SJSA1 (cell line): ENCODE measurements at places on chromosomes 2 and 18.

GRCh38 chr2:112160283-112161250 lies 22.4 kb downstream of the FBLN7 start:
- no peak for DNase-seq
- peaks cover under 1% of the 10 kb centered on the region; the same call in 1 of the 2 replicates for H3K27me3 ChIP-seq
- no peak overlapping the region for H3K27ac ChIP-seq

DNA sequence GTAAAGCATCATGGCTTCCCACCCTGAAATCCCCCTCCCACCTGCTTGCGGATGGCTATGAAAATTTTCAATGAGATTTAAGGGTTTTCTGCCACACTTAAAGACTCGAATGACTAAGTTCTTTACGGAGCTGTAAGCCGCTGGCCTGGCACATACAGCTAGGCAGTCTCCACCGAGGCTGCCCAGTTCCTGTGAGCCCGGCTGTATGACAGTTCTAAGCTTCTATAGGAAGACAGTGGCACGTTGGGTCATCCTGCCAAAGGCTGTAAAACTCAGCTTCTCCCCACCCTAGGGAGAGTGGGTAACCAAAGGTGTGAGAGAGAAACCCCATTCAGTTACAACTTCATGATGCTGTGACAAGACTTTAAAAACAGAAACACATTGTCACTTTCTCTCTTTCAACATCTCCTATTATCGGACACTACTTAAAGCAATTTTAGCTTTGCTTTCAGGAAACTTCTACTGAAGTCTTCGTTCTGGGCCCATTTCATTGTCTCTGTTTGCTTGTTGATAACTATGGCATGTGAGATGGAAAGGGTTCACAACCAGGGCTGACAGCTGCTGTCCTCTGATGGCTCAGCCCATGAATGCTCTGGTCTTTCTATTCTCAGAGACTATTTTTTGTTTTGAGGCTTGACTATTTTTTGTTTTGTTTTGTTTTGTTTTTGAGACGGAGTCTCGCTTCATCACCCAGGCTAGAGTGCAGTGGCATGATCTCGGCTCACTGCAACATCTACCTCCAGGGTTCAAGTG lies 7.1 kb downstream of the CASP8 start:
- H3K4me1 ChIP-seq, result no peaks in the 10 kb centered on the region
- no peak overlapping the region for H3K4me3 ChIP-seq
- DNase-seq, result no peak

GRCh38 chr2:59824314-59824713 lies 729.1 kb downstream of the BCL11A start:
- H3K36me3 ChIP-seq, result no peaks in the 10 kb centered on the region
- H3K27ac ChIP-seq, result no peak overlapping the region
- no peaks in the 10 kb centered on the region for H3K4me1 ChIP-seq
- H3K4me3 ChIP-seq, result no peak overlapping the region

DNA sequence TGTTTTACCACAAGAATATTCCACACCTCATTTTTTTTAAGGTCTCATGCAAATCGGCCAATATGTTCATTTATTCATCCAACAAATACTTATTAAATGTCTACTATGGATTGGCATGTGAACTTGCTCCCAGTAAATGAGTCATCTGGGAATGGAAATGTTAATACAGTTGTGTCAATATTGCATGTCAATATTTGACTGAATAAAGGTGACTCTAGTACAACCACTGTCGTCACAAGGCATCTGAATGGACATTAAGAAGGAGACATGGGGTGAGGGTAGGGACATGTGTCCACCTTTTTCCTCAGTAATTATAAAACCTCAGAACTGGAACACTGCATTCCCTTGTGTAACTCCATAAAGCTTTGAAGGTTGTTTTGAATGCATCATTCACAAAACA lies 365.4 kb downstream of the ADCYAP1 start:
- DNase-seq, result no peak
- H3K27ac ChIP-seq, result no peak overlapping the region
- no peaks in the 10 kb centered on the region for H3K4me1 ChIP-seq
- H3K27me3 ChIP-seq, result no peaks in the 10 kb centered on the region

DNA sequence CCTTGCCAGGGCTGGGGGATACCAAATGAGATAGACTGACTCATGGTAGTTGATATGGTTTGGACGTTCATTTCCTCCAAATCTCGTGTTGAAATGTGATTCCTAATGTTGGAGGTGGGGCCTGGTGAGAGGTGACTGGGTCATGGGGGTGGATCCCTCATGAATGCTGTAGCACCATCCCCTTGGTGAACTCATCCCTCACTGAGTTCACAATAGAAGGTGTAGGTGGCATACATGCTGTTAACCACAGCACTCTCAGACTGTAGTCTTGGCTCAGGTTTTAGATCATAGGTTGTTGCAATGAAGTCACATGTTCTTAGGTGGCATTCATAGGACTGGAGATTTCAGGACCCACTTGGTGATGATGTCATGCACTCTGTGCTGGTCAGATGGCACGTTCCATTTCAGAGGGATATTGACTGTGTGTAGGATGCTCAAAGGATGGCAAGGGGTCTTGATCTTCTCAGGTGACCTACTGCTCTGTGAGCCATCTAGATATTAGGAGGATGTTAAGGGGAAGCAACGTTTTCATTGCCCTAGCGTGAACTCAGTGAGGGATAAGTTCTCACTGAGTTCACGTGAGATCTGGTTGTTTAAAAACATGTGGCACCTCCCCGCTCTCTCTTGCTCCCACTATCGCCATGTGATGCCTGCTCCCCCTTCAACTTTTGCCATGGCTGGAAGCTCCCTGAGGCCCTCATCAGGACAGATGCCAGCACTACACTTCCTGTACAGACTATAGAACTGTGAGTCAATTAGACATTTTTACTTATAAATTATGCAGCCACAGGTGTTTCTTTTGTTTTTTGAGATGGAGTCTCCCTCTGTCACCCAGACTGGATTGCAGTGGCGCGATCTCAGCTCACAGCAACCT lies 73.8 kb upstream of the ACAA2 start:
- DNase-seq, result no peak
- no peak overlapping the region for H3K27ac ChIP-seq
- H3K36me3 ChIP-seq, result no peaks in the 10 kb centered on the region
- H3K4me3 ChIP-seq, result no peak overlapping the region
- peaks cover 23% of the 10 kb centered on the region for H3K4me1 ChIP-seq
- H3K27me3 ChIP-seq, result no peaks in the 10 kb centered on the region

- H3K27ac ChIP-seq, result no peak overlapping the region
- no peaks in the 10 kb centered on the region for H3K4me1 ChIP-seq
- no peak for DNase-seq
- no peak overlapping the region for H3K4me3 ChIP-seq
- H3K27me3 ChIP-seq, result no peaks in the 10 kb centered on the region
- peaks cover under 1% of the 10 kb centered on the region; the same call in 1 of the 2 replicates for H3K36me3 ChIP-seq
Observed at GRCh38 chr2:203510941-203511305, 24.2 kb downstream of the RAPH1 start.

DNA sequence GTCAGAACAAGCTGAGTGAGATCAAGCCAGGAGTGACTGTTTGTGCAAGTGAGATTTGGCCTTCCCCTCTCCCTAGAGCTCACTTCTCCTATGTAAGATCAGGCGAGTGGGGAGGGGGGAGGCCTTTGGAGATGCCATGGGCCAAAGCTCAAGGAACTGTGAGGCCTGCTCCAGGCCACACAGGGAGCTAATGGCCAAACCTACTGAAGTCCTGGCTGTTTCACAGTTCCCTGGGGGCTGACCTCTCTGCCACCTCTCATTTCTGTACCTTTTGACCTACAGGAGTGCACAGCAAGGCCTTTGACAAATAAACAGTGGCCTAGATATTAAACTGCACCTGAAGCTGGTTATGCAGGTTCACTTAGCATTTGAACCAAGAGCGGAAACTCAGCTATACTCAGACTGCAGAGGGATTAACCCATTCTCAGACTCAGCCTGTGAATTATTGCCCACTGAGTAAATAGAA lies 235.0 kb upstream of the NT5C1B start:
- no peak overlapping the region for H3K27ac ChIP-seq
- H3K4me3 ChIP-seq, result no peak overlapping the region
- no peaks in the 10 kb centered on the region for H3K27me3 ChIP-seq
- H3K36me3 ChIP-seq, result no peaks in the 10 kb centered on the region
- H3K4me1 ChIP-seq, result 0 out of 2 replicates have a peak, but pooled peaks cover 2% of the 10 kb centered on the region

- no peak overlapping the region for H3K27ac ChIP-seq
- no peak for DNase-seq
Observed at GRCh38 chr18:12048827-12049175, 44.8 kb upstream of the ANKRD62 start.

GRCh38 chr18:79871481-79872091 lies 73.8 kb downstream of the KCNG2 start:
- H3K4me1 ChIP-seq, result no peaks in the 10 kb centered on the region
- DNase-seq, result no peak
- H3K4me3 ChIP-seq, result no peak overlapping the region
- H3K27me3 ChIP-seq, result no peaks in the 10 kb centered on the region
- H3K36me3 ChIP-seq, result no peaks in the 10 kb centered on the region

- no peak overlapping the region for H3K27ac ChIP-seq
- no peaks in the 10 kb centered on the region for H3K27me3 ChIP-seq
- no peaks in the 10 kb centered on the region for H3K36me3 ChIP-seq
- H3K4me3 ChIP-seq, result no peak overlapping the region
Observed at GRCh38 chr2:68766376-68766845, 31.8 kb downstream of the ARHGAP25 start.

GRCh38 chr2:219737270-219737691 lies 109.9 kb downstream of the SLC4A3 start:
- H3K4me3 ChIP-seq, result no peak overlapping the region
- no peak for DNase-seq
- no peak overlapping the region for H3K27ac ChIP-seq
- no peaks in the 10 kb centered on the region for H3K36me3 ChIP-seq
- no peaks in the 10 kb centered on the region for H3K4me1 ChIP-seq

GRCh38 chr2:68279691-68280090 lies 27.4 kb upstream of the PPP3R1 start:
- H3K4me1 ChIP-seq, result no peaks in the 10 kb centered on the region
- H3K4me3 ChIP-seq, result no peak overlapping the region
- DNase-seq, result no peak
- H3K27me3 ChIP-seq, result peaks cover 6% of the 10 kb centered on the region

DNA sequence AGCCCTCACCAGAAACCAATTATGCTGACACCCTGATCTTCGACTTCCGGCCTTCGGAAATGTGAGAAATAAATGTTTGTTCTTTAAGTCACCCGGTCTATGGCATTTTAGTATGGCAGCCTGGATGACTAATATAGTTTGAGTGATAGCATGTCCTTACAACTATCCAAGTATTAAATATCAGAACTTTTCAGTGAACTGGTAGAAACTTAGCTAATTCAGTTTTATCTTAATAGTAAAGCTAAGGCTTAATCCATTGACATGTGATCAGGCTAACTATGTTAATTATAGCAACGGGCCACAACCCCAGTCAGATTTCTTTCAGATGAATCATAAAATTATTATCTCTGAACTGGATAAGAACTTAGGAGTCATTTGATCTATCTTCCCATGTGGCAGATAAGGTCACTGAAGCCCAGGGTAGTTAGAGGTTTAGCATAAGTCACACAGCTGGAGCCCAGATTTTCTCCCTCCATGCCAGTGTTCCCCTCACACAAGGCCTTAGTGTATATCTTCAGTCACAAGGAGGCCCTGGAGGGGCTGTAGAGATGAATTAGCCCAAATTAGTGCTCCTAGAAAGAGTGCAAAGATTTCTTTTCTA lies 40.7 kb upstream of the UPP2 start:
- H3K27me3 ChIP-seq, result no peaks in the 10 kb centered on the region
- H3K4me3 ChIP-seq, result no peak overlapping the region
- no peak overlapping the region for H3K27ac ChIP-seq
- no peak for DNase-seq

GRCh38 chr2:1632002-1632348 lies 112.3 kb downstream of the PXDN start:
- peak; percentile 89 for DNase-seq
- H3K4me1 ChIP-seq, result peaks cover 65% of the 10 kb centered on the region
- peaks cover 67% of the 10 kb centered on the region for H3K36me3 ChIP-seq
- H3K27ac ChIP-seq, result peak overlapping the region; percentile 96

- H3K4me1 ChIP-seq, result 0 out of 2 replicates have a peak, but pooled peaks cover 5% of the 10 kb centered on the region
- H3K36me3 ChIP-seq, result no peaks in the 10 kb centered on the region
- no peak for DNase-seq
- no peaks in the 10 kb centered on the region for H3K27me3 ChIP-seq
- no peak overlapping the region for H3K27ac ChIP-seq
Observed at GRCh38 chr2:191959209-191959608, 112.3 kb upstream of the CAVIN2 start.

DNA sequence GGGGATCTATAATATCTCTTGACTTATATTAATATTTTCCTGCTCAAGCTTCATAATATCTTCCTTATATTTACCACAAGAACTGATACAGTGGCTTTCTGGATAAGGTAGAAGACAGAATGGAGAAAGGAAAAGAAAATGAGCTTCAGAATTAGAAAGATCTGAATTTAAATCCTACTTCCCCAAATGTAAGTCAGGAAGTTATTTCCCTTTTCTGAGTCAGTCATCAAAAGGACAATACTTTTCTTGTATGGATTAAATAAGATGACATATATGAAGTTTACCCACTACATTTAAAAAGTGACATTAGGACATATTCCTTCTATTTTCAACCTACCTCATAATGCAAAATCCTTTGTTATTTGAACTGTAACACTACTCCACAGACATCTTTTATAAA lies 19.0 kb downstream of the KRCC1 start:
- H3K27ac ChIP-seq, result no peak overlapping the region
- H3K4me3 ChIP-seq, result no peak overlapping the region
- peaks cover 44% of the 10 kb centered on the region for H3K36me3 ChIP-seq
- H3K27me3 ChIP-seq, result no peaks in the 10 kb centered on the region

DNA sequence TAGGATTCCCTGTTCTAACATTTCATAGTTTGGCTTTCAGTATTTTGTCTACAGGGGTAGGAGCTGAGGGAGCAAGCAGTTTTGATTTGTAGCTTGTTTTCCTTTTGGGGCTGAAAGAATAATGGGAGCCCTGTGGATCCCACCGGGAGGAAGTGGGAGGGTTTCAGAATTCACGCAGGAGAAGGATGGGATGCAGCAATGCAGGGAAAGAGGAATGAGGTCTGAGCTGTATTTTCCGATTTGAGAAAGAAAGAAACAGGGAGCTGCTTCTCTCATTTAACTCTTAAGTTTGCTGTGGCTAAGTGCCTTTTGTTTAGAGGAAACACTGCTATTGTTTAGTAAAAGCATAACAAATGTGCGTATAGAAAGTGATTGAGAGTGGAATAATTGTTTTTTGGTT lies 141.0 kb downstream of the ADCYAP1 start:
- H3K27me3 ChIP-seq, result no peaks in the 10 kb centered on the region
- H3K36me3 ChIP-seq, result no peaks in the 10 kb centered on the region
- no peak overlapping the region for H3K27ac ChIP-seq
- no peak for DNase-seq
- no peak overlapping the region for H3K4me3 ChIP-seq

GRCh38 chr18:10536280-10536679 lies 10.5 kb downstream of the NAPG start:
- H3K27ac ChIP-seq, result no peak overlapping the region
- H3K4me1 ChIP-seq, result no peaks in the 10 kb centered on the region
- no peaks in the 10 kb centered on the region for H3K27me3 ChIP-seq
- DNase-seq, result no peak
